ENCODE measurements at places on chromosomes 2 and 18.

DNA sequence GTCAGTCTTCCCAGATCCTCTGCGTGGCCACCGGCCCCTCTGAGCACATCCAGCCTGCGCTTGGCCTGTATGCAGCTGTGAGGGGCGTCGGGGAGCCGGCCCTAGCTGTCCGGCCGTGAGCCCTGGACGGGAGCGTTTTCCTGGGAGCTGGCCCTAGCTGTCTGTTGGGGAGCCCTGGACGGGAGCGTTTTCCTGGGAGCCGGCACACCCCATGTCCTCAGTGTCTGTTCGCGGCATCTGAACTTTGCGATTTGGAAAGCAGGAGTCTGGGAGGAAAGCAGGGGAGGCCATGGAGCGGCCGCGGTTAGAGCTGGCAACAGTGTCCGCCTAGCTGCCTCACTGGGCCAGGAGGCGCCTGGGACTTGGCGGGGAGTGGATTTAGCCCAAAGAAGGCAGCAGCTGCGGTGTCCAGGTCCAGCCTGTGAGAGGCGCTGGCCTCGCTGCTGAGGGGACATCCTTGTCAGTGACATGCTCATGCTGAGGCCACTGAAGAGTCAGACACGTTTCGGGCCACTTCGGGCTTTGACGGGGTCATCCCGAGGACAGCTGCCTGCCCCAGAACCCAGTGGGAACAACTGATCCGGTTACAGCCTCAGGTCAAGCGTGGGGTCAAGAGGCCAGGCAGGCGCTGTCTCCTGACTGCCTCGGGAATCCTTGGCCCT lies 75.8 kb downstream of the KCNG2 start:
- DNase-seq: no peak

DNA sequence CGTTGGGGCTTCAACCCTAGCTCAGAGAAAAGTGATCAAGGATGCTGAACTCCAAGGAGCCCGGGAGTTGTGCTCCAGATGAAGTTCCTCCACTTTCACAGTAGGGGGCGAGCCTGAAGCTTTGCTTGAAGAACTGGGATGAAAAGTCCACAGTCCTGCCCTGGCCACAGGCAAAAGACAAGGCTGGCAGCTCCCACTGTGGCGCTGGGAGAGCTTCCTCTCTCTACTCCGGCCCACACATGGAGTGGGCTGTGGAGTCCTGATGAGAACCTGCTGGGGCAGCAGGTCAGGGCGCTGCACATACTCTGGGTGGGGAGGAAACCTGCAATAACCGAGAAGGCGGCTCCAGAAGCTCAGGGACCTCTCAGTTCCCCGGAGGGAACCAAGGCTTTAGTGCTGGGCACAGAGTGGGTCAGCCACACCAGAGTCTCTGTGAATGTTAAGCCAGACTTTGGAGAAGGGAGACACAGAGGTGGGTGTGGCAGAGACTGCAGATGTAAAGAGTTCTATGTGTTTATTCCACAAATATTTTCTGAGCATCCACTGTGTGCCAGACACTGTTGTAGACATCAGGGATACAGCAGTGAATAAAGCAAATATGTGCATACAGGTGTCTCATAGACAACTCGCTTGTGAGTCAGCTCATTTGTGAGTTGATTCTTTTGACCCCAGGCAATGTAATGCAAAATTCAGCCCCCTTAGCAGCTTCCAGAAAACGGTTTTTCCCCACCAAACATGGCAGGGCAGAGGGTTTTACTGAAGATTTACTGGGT lies 48.0 kb upstream of the MRPL33 start:
- DNase-seq: peak; percentile 65

- DNase-seq: no peak
Measured at GRCh38 chr18:28039078-28039477, 137.9 kb downstream of the CDH2 start.

DNA sequence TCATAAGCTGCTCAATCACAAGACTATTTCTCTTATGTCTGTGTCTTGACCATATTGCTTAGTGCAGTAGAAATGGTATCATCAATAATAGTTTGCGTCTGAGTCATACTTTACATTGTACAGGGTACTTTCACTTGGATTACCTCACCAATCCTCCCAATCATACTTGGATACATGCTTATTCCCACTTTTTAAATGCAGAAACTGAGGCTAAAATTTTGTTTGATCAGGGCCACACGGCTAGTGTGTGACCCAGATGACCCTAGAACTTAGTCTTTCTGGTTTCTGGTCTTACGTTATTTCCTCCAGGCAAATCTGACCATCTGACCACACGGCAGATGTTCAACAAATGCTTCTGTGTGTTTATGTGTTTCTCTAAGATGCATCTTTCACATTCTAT lies 23.8 kb upstream of the CCL20 start:
- no peak for DNase-seq

GRCh38 chr18:12283256-12283655 lies 24.8 kb upstream of the TUBB6 start:
- no peak for DNase-seq

GRCh38 chr18:39667905-39668304 lies 2102.3 kb upstream of the CELF4 start:
- no peak for DNase-seq

GRCh38 chr2:170742896-170743529 lies 27.2 kb upstream of the ERICH2 start:
- no peak for DNase-seq

GRCh38 chr2:140943867-140944266 lies 1186.9 kb downstream of the LRP1B start:
- DNase-seq: no peak

- DNase-seq: no peak
Measured at GRCh38 chr2:172072706-172073105, 12.6 kb upstream of the DLX1 start.

DNA sequence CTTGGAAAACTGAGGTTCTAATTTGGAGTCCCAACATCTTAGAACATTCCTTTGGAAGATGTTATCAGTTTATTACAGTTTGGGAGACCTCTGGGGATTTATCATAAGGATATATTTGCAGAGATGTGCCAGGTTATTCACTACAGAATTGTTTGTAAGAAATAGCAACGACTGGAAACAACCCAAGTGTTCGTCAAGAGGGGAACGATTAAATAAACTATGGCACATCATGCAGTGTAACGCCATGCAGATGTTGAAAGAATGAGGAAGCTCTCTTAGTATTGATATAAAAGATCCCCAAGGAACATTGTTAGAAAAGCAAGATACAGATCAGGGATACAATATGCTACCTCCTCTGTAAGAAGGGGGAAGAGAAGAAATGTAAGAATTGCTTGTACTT lies 210.6 kb downstream of the TMEM247 start:
- DNase-seq: no peak

- no peak for DNase-seq
Measured at GRCh38 chr2:71934595-71935261, 212.9 kb downstream of the CYP26B1 start.

GRCh38 chr2:151347906-151348305 lies 9.5 kb upstream of the TNFAIP6 start:
- no peak for DNase-seq

- no peak for DNase-seq
Measured at GRCh38 chr2:51866361-51866760, 834.4 kb upstream of the NRXN1 start.

- no peak for DNase-seq
Measured at GRCh38 chr2:151562398-151562797, 152.7 kb downstream of the RIF1 start.

GRCh38 chr2:164735309-164735919 lies 106.2 kb downstream of the COBLL1 start:
- no peak for DNase-seq

GRCh38 chr2:48457227-48457626 lies 72.7 kb upstream of the STON1 start:
- no peak for DNase-seq

DNA sequence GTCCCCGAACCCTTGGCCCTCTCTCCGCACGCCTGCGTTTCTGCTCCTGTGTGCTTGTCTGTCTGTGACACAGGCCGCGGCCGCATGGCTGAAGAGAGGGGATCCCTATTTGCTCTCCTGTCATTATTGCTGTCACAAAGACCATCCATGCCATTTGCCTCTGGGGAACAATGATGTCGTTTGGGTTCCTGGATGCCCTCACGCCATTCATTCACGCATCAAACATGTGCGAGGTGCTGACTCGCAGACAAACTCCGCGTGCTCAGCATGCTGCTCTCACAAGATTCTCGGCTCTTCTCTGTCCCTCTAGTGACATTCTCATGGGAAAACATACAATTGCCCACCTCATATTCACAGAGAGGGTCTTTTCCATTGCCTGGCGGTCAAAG lies 67.8 kb downstream of the ASB1 start:
- DNase-seq: no peak

- DNase-seq: no peak
Measured at GRCh38 chr2:128562471-128563347, 244.0 kb upstream of the HS6ST1 start.

- DNase-seq: peak; percentile 82
Measured at GRCh38 chr2:195559431-195559914, 97.6 kb upstream of the SLC39A10 start.

GRCh38 chr2:97737421-97738178 lies 24.2 kb downstream of the ZAP70 start:
- no peak for DNase-seq

DNA sequence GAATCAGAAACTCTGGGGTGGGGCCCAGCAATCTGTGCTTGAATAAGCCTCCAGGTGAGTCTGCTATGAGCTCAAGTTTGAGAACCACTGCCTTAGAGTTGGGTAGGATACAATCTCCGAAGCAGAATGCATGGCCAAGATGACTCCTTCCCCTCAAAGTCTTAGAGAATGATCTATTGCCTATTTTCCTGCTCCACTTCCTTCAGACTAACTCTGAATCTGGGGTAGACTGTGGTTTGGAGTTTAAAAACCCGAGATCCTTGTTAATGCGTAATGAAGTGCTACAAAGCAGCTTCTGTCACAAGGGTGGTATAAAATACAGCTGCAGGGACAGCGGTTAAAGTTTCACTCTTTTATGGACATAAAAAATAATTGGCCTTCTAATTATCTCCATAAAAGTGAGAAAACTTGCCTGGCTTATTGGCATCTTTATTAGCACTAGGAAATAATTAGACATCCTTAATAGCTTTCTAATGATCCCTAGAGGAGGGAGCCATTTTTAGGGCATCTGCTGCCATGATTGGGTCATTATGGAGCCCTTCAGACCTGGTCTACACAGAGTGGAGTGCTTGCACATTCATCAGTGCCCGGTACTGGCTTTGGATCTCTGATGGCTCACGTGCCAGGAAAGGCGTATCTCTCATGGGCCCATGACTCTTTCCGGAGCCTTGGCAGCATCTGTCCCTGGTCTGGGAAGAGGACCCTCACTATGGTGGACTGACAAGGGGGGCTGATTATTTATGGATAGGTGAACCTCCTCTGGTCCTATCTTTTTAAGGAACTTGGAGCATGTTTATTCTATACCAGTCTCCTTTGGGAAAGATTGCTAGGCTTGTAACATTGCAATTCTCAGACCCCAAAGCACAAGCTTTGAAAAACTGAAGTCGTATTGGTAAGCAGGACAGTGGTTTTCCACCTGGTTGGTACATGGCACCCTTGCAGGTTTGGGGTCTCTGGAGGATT lies 28.2 kb downstream of the SIX2 start:
- DNase-seq: no peak

DNA sequence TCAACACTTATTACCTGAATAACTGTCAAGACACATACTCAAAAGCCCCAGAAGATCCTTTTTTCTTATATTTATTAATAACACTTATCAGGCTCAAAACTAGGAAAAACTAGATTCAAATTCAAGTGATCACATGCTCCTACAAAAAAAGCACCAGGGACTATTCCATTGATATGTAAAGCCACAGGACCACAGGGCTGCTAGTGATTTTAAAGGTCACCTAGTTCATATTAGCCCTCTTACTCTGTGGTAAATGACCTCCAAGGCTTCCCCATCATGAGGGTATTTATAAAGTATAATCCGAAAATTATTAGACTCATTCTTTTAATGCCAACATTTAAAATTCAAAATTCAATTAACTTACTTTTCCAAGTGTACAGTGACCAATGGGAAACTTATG lies 52.5 kb downstream of the LRPPRC start:
- no peak for DNase-seq
